ENCODE measurements at places on chromosomes 2 and 18.
A peak's percentile ranks its signal among the peaks of the same experiment; 100 is the strongest.

DNA sequence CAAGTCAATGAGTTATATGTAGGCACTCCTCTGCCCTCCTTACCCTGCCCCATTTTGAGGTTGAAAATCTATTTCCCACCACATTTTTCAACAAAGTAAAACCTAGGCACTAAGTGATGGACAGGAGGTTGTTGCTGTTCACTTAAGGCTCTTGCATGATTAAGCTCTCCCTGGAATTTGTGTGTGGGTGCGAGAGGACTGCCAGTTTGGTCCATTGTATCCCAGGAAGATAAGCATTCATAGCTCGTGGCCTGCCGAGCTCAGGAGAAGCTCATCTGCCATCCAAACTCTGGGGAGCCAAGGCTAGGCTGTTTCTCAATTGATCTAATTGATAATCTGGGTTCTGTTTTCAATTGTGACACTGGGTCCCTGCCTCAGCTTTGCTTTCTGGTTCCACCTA is 4.7 kb upstream of the MAP4K4 start:
- DNase-seq = no peak

GRCh38 chr2:174971868-174972781 is 33.1 kb downstream of the CHN1 start:
- DNase-seq = no peak

DNA sequence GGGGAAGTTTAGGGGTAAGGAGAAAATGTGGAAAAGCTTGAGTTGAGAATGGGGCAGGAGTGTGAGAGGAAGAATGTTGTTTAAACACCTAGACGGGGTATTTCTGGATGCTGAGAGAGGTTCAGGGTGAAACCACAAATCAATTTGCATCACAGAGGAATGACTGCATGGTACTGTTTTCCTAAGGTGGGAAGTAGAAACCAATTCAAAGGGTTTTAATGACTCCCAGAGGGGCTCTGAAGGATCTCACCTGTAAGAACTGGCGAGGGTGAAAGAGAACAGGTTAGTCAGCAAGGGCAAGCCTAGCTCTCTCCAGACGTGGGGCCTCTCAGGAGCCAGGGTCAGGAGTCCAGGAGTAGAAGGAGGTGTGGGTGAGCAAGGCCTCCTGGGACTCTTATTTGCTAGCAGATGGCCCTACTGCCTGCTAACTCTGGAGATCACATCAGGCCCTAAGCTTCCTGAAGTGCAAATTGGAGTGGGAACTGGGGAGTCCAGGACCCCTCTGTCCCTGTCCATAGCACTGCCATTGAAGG is 133.0 kb upstream of the CELF4 start:
- DNase-seq = no peak

- DNase-seq = peak; percentile 7
These were observed 86.1 kb upstream of the KYNU start for GRCh38 chr2:142791335-142791734.
